ENCODE measurements at places on chromosomes 2 and 18.

GRCh38 chr2:132403146-132403545 lies 13.5 kb upstream of the GPR39 start:
- no peak for DNase-seq

DNA sequence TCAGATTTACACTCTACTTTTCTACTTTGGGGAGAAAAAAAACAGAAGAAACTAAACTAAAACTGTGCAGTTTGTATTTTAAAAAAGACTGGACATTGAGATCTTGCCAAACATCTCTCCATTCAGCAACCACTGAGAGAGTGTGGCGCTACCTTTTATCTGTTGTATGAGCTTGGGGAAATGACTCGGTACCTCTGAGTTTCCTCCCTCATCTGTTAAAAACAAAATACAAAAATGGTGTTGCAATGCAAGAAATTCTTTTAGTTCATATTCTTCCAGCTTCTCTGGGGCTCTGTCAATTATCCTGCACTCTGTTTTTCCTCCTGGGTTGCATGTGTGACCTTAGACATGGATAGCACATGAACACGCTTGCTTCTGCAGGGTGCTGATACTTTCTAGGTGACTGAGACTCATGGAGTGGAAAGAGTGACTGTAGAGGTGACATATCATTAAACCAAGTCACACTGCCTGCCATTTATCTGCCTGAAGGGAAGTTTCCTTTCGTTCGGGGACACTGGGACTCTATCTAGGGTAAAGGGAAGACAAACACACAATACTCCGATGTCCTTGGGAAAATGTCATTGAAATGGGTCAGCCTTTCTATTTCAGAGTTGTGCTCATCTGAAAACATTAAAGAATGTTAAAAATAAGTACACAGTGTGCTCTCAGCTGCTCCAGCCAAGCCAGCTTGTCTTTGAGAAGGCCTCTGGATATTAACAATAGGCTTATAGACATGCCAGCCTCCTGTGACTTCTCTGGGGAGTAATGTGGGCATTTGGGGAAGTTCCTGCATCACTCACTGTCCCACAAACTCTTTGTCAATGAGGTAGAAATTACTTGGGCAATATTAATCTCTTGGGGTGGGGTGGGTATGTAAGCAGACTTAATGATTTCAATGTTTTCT lies 91.4 kb downstream of the TRIB2 start:
- DNase-seq = no peak

DNA sequence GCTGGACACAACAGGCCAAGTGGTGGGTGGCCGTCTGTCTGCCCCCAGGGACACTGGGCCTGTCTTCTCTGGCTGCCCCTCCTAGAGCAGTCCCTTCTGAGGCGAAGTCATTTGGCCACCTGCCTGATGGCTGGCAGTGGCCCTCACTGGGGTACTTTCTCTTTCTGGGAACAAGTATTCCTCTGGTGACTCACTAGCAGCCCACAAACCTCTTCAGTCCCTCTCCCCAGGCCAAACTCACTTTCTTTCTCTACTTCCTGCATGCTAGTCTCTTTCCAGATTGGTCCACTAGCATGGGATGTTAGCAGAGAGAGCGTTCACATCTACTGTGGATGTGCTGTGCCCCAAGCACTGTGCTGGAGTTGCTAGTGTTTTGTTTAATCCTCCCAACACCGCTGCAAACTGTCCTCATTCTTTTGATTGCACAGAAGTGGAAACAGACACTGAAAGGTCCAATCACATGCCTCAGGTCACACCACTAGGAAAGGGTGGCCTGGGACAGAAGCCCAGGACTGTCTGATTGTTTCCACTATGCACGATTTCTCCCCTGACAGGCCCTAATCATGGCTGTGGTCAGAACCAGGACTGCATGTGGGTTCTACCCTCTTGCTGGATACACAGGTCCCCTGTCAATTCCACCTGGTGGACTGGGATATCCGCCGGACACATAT lies 5.2 kb downstream of the DYSF start:
- DNase-seq = no peak

DNA sequence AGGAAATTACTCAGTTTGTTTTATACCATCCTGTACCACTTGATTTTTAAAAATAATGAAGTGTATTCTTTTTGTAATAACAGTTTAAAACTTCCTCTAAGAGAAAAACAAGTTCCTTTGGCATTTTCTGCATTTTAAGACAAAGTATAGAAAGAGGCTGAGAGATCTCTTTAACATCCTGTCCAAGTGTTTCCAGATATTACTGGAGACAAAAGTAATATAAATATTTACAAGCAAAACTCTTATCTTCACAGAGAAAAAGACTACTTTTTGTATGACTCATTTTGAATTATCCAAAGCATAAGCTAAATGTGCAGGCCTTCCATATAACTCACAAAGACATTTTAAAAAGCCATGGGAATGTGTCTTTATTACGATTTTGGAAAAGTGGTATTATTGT lies 221.1 kb downstream of the RDH14 start:
- DNase-seq = no peak

DNA sequence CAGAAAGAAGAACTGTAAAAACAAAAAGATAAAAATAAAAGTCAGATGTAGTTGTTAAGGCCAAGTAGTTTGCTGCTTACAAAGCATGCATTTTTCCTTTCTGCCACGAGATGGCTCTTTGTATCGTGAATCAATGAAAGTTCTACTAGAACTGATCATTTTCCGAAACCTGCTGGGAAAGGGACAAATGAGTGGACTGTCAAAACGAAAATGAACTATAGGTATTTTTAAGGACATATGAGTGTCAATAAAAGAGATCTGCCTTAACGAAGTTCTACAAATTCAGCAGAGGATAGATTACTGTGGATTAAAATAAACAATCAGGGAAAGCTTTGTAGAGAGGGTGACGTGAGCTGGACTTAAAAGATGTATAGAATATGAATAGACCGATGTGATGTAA lies 15.0 kb upstream of the ELOA2 start:
- DNase-seq = peak; percentile 43

DNA sequence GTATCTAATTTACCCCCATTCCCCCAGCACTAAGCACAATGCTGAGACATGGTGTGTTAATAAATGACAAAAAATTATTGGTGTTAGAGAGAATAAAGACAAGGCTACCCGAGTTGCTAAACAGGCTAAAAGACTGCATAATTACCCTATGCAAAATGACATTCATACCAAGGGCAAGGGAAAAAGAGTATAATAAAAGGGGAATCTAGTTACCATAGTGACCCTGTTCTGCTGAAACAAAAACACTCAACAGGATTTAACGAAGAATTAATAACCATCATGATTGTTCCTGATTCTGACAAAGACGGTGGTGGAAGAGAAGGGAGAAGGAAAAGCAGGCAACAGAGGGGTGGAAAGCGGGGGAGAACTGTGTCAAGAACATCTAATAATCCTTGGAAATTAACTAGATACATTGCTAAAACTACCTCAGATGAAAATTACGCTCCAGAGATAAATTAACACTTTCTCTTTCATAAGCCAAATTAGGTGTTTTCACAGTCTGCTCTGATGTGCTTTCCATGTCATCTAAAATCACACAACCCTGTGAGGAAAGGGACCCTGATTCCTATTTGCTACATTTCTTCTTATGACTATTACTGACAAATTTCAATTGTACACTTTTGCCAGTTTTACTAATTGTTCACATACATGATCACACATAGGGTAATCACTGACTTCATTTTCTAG lies 25.5 kb downstream of the TTR start:
- DNase-seq = peak; percentile 20

- DNase-seq = no peak
Observed at GRCh38 chr2:163467251-163467630, 268.6 kb downstream of the FIGN start.

- no peak for DNase-seq
Observed at GRCh38 chr18:79210002-79210910, 141.1 kb downstream of the ATP9B start.

DNA sequence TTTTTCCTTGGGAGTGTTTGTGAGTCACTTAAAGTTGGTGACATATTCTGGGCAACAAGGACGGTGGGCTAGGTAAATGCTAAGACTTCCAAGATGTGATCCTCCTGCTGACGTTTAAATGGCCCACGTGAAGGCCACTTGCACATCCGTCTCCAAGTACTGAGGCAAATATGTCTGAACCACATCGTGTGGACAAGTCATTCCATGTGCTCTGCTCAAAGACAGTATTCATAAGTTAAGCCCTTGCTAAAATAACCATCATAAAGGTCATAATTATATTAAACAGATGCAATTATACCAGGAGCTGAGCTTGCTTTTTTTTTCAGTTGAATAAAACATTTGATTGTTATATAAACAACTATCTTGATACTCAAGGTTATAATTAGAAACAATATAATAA lies 44.8 kb downstream of the SPP2 start:
- no peak for DNase-seq

- no peak for DNase-seq
Observed at GRCh38 chr2:18550433-18550832, 10.0 kb downstream of the RDH14 start.

DNA sequence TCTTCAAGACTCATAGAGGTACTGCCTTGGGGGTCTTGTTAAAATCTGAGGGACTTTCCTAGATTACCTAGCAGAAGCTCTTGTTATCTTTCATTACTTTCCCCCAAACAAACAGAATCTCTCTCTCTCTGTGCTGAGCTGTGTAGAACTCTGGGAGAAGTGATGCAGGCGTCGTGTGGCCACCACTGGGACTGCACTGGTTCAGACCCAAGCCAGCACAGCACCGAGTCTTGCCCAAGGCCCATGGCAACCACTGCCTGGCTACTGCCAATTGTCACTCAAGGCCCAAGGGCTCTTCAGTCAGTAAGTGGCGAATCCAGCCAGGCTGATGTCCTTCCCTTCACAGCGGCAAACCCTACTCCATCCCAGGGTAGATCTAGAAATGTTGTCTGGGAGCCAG lies 28.6 kb downstream of the PPP1R1C start:
- DNase-seq = no peak

DNA sequence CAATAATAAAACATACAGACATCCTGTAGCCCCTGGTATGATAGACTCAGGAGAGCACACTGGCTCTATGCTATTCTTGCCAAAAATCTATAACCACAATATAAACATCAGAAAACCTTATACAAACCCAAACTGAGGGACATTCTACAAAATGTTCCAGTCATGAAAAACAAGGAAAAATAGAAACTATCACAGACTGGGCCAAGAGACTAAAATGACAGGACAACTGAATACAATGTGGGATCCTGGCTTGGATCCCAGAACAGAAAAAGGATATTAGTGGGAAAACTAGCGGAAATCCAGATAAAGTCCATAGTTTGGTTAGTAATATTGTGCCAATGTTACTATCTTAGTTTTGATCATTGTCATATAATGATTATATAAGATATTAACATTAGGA lies 29.6 kb upstream of the EPAS1 start:
- DNase-seq = no peak

- no peak for DNase-seq
Observed at GRCh38 chr2:73289304-73289703, 4.0 kb downstream of the EGR4 start.

GRCh38 chr2:231185886-231186285 lies 12.5 kb upstream of the ARMC9 start:
- no peak for DNase-seq

DNA sequence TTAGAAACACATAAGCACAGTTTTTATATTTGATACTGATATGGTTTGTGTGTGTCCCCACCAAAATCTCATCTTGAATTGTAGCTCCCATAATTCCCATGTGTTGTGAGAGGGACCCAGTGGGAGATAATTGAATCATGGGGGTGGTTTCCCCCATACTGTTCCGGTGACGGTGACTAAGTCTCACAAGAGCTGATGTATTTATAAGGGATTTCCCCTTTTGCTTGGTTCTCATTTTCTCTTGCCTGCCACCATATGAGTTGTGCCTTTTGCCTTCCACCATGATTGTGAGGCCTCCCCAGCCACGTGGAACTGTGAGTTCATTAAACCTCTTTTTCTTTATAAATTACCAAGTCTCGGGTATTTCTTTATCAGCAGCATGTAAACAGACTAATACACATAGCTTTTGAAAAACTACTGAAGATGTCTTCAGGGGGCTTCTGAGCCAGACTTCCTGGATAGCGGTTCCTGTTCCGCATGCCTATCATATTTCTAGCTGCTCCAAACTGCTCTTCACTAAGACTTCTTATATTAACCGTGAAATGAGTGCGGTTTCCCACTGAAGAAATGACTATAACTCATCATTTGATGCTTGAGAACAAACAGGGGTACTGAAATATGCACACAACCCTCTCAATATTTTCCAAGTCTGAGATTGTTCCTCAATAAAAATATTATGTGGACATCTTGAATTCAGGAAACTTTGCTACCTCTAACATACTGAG lies 75.8 kb downstream of the SPHKAP start:
- DNase-seq = no peak

DNA sequence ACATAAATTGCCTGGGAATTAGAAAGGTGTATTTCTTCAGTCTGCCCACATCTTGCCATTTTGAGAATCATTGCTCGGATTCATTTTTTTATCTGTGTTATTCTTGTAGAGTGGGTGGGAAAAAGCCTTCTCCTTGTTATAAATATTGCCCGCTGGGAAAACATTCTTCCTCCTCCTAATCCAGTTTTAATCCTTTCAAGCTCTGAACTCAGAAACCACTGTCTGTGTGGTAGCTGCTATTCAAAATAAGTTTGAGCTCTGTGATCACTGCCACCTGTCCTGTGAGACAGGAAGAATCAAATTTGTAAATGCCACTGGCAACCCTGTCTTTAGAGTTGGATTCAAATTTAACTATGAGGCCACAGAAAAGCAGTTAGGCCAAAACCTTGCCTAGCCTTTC lies 1875.2 kb upstream of the PIK3C3 start:
- DNase-seq = no peak

GRCh38 chr18:36814994-36815393 lies 13.8 kb downstream of the TPGS2 start:
- no peak for DNase-seq

- DNase-seq = no peak
Observed at GRCh38 chr2:141029428-141030078, 1101.3 kb downstream of the LRP1B start.

DNA sequence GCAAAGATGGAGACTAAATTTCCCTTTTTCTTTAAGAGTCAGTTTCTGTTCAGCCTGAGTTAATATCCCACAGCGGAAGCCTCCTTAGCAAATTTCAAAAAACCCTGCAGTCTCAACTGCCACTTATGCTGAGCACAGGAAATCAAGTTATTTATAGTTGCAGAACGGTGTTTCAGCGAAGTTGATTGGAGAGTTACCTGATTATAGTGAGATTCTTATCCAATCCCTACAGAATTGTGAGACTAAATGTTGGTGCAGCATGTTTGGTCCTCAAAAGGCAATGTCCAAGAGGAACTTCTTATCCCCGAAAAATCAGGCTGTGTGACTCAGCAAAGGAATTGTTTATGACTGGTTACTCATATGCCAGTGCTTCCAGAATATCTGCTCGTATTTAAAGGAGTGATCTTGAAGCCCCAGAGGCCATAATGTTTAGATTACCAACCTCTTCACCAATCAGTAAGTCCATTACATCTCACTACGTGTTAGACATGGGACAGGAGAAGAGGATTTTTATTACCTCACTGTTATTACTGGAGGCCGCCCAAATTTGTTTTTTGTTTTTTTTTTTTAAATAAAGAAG lies 67.9 kb downstream of the LRRFIP1 start:
- no peak for DNase-seq

- no peak for DNase-seq
Observed at GRCh38 chr2:112607680-112608438, 23.4 kb downstream of the CHCHD5 start.

GRCh38 chr2:205989271-205990071 lies 96.5 kb downstream of the INO80D start:
- no peak for DNase-seq

GRCh38 chr2:78876316-78876688 lies 149.2 kb upstream of the REG3G start:
- no peak for DNase-seq

- DNase-seq = no peak
Observed at GRCh38 chr18:79588636-79589481, 90.7 kb upstream of the CTDP1 start.

Measured in GM13977 (cell line).